Right lobe of liver (tissue), 6 donors: ENCODE measurements at places on chromosomes 6 and 20.

- DNase-seq, result no peak
These were observed 99.3 kb downstream of the AIG1 start for GRCh38 chr6:143160015-143160414.

DNA sequence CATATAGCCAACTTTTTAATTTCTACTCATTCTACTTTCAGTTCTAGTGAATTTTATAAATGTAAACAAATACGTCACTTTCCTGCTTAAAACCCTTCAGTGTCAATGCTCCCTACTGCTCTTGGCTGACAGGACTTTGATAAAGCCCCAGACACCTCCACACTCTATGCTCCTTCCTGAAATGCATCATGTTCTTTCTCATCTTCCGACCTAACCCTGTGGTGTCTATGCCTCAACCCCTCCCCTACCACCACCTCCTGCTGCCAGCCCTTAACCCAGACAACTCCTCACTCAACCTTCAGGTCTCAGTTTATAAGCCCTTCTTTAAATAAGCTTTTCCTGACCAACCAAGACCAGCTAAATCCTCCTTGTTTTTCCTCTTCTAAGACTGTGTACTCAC, 19.1 kb downstream of the TLDC2 start:
- DNase-seq, result no peak

DNA sequence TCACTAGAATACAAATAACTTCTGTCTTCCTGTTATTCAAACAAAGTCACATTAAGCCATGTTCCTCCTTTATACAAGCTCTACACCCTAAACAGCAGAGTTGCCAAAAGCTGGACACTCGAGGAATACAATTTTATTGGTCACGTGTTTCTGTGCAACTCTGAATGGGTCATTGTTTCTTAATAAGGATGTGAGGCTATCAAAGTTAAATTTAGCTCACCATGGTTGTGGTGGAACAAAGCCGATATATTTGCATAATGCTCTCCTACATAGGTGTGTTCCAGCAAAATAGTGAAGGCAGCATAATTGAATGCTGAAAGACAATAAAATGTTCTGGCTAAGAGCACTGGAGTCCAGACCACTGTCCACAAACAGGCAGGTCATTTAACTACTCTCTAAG, 36.9 kb upstream of the CD2AP start:
- DNase-seq, result no peak

GRCh38 chr6:153814136-153814535, 224.9 kb upstream of the OPRM1 start:
- no peak for DNase-seq

DNA sequence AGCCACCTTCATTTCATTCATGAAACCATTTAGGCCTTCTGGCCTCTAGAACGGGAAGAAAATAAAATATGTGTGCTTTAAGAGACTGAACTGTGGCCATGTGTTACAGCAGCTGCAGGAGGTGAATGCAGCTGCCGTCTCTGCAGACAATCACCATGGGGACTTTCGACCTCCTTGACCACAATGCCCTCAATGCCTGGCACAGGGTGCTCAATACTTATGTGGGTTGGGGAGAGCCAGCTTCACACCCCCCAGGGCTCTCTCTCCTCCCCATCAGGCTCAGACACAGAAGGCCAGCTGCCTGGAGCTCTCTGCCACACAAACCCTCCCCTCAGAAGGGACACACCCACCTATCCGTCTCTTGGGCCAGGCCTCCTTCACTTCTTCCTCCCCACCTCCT, 43.5 kb downstream of the ANKRD60 start:
- DNase-seq, result no peak

DNA sequence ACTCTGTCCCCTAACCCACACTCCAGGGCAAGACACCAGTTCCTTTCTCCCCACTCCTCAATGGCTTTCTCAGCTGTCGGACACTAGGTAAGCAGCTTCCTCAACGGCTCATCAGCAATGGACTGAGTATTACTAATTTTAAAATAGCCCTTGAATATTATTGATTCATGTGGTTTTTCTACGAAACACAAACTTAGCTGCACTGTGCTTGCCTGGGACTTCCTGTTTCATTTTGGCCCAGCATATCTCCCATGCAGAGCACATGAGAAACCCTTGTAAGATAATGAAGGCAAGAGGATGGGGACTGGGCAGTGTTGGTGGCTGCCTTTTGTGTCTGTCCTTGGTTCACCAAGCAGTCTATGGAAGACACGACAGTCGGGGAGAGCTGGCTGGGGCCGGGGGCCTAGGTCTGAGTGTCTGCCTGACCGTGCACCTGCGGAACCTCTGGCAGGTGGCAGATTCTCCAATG, 48.9 kb downstream of the RNASET2 start:
- DNase-seq, result no peak
